Cerebellar nuclear complex (tissue), 1 donor: ENCODE measurements at places on chromosomes 13 and 19.

GRCh38 chr19:52139252-52140031 is at the start of gene ZNF616:
ZNF616 (minus strand) TSS chr19:52139938; CDS start chr19:52130512, 9,426 bp downstream.
- peak; percentile 94 for DNase-seq

DNA sequence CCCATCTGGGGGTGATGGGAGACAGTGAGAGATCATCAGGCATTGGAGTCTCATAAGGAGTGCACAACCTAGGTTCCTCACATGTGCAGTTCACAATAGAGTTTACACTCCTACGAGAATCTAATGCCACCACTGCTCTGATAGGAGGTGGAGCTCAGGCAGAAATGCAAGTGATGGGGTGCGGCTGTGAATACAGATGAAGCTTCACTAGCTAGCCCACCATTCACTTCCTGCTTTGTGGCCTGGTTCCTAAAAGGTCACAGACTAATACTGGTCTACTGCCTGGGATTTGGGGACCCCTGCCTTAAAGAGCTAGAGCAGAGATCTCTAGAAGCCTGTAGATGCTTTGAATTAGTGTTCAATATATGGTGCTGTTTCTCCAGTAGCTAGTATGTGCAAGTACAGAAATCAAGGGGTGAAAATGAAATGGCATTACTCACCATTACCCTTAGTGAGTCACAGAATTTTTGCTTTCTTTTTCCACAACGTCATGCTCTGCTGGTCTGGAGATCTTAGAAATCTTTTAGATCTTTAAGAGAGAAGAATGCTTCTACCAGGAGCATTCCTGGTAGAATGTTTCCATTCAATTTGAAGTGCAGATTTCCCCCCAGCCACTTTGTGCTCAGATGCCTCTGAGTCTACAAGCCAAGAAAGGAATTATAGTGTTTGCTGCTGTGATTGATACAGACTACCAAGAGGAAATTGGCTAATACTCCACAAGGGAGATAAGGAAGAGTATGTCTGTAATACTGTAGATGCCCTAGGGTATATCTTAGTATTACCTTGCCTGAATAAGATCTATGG is 2301.2 kb downstream of the PCDH9 start:
- DNase-seq, result no peak

GRCh38 chr13:79108914-79109643 is 297.0 kb downstream of the RBM26 start:
- no peak for DNase-seq

DNA sequence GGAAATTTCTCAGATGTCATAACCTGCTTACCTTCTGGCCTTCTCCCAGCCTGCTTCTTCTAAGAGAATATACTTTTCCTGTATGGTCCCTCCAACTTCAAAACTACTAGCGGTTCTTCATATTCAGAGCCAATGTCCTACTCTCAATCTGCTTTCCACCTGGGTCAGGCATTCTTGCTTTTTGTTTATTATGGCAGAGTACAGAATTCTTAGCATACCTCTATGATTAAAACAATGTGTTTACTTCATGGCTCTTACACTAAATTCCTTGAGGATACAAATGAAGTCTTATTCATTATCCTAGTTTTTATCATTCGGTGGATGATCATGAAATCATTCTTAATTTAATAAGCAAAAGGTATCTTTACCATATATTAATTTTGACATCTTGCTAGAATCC is 484.2 kb upstream of the SLITRK1 start:
- no peak for DNase-seq

- DNase-seq, result no peak
Measured at GRCh38 chr19:14391156-14391821, 10.0 kb downstream of the ADGRE5 start.

GRCh38 chr13:42333613-42334328 is 61.8 kb downstream of the AKAP11 start:
- no peak for DNase-seq

GRCh38 chr19:5996102-5996501 is 18.2 kb upstream of the RANBP3 start:
- DNase-seq, result no peak

GRCh38 chr13:93559718-93560117 is 333.1 kb downstream of the GPC6 start:
- DNase-seq, result no peak

DNA sequence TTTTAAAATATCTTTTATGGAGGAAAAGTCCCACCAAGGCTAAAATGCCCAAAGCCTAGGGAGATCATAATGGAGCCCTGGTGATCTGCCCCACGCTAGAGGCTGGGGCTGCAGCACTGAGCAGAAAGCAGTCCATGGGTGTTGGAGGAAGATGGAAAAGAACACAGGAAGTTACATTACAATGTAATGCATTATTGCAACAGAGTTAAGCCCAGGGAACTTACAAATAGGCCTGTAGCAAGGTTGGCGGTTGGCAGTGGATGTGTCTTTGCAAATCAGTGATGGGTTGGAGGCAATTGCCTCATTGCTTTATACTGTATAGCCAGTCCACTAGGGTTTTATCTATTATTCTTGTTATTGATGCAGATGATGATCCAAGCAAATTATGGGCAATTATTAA is 399.9 kb downstream of the NDFIP2 start:
- DNase-seq, result no peak

DNA sequence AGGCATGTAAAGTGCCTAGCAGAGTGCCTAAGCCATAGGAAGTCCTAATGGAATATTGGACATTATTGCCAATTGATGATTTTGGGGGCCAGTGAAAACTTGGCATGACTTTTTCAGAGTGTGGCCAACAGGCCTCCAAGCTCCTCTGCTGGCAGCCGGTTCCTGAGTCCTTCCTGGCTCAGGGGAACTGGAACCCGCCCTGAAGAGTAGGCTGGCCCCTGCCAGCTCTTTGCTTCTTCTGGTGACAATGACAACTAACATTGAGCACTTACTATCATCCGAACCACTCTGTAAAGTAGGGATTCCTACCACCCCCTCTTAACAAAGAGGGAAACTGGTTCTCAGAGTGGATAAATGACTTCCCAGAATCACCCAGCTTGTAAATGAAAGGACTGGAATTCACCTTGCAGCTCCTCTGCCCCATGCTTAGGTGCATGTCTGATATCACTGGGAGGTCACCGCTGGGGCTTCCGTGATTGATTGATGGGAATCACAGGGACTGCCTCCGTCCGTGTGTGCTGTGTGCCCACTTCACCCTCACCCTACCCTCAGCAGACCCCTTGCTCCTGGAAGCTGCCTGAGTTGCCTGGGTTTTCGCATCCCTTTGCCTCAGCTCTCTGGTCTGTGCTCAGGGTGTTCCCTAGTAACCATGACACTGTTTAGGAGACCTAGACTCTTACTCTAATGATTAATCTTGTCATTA is 50.6 kb downstream of the TNFRSF19 start:
- no peak for DNase-seq

DNA sequence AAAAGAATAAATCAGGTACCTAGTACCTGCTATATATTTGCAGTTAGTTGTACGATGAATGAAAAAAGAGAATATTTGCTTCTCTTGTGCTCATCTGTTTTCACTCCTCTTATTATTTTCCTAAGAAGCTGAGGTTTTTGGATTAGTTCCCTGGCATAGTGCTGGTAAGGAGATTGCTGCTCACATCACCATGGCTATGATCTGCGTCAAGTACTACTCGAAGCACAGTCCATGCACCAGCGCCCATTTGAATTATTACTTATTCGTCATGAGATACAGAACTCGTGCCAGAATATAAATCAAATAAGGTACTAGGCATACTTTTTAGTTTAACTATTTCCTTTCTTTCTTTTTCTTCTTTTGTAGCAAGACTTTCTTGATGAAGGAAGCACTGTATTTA is 7.1 kb downstream of the SERTM1 start:
- no peak for DNase-seq

- no peak for DNase-seq
Measured at GRCh38 chr13:40985381-40986100, 33.6 kb downstream of the ELF1 start.

- DNase-seq, result no peak
Measured at GRCh38 chr13:100483841-100484381, 104.7 kb downstream of the GGACT start.

DNA sequence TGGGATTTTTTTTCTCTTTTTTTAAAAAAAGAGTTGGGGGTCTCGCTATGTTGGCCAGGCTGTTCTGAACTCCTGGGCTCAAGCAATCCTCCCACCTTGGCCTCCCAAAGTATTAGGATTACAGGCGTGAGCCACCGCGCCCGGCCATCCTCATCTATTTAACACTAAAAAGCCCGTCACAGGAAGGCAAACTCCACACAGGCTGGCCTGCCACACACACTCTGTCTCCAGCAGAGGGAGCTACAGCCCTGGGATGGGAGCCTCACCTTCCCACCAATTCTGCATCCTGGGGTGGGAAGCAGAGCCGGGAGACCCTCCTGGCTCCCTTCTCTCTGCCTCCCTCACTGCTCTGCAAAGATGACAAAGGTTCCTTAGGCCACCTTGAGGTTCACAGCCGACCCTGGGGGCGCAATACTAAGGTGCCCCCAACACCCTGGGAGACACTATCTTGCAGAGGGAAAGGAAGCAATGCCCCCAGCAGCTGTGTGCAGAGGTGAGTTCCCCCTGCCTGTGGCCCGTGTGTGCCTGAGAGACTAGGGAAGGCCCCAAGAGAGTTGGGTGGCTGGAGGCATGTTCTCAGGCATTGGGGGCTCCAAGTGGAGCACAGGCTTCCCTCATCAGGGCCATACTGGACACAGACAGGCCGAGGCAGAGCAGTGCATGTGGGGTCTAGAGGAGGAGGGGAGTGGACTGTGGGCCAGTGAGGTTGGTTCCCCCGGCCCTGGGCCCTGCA is 27.4 kb upstream of the TIMM44 start:
- DNase-seq, result no peak

- DNase-seq, result no peak
Measured at GRCh38 chr19:29836409-29836825, 24.6 kb downstream of the CCNE1 start.

DNA sequence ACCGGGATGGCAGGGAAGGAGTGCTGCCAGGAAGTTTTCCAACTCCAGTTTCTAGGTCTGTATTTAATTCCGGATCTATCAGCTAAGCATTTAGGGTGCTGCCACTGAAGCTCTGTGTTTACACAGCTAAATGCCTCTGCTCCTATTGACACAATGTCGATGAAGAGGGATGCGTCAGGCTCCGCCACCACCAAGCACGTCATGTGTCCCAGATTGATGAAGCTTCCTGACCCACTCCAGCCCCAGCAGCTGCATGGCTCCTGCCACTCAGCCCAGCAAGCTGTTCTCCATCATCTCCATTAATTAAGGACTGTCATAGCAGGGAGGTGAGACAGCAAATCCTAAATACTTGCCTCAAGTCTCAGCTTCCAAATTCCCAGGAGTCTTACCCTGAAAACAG is 435.2 kb upstream of the ZNF507 start:
- no peak for DNase-seq

DNA sequence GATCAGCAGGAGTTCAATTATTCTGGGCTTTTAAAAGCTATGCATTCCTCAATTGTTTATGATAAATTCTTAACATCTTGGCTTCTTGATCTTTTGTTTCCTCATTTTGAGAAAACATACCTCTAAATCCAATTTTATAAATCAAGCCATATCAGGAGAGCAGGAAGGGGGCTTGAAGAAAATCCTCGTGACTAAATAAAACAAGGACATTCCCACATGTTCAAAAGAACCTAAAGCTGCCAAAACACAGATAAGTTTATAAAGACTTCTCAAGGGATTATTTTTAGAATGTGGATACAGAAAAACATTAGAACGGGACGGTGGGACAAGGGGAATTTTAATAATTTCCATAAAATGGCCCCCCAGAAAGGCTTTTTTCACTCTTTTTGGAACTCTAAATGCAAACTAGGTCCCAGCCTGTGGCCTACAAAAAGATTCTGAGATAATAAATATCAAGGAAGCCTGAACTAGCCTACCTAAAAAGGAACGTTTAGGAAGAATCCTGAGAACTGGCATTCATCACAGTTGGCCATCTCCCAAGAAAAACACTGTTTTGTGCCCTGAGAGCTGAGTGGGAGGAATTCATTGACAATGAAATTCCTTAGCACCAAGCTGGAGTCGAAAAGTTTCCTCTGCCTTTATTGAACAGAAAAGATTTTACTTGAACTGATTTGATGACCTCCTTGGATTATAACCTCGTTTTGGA is 30.1 kb downstream of the ZAR1L start:
- DNase-seq, result no peak

- no peak for DNase-seq
Measured at GRCh38 chr13:112142401-112142930, 75.5 kb downstream of the SOX1 start.
